ENCODE measurements at places on chromosomes 5 and 9.

DNA sequence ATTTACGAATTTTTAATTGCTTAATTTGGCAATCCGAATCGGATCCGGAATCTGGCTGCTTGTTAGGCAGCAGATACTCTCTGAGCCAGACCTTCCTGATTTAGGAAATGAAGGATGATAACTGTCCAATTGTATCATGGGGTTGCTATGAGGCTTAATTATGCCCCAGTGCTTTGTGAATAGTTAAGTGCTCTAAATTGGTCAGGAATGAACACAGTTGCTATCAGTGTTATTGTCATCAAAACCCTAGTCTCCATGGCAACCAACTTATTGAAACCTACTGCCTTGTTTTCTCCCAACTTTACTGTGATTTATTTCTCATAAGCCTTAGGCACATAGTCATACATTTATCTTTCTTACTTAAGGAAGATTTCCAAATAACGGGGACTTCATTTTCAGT, 47.9 kb downstream of the MAMDC2 start:
- DNase-seq, result no peak

GRCh38 chr9:5536684-5537083, 26.4 kb downstream of the PDCD1LG2 start:
- no peak for DNase-seq

DNA sequence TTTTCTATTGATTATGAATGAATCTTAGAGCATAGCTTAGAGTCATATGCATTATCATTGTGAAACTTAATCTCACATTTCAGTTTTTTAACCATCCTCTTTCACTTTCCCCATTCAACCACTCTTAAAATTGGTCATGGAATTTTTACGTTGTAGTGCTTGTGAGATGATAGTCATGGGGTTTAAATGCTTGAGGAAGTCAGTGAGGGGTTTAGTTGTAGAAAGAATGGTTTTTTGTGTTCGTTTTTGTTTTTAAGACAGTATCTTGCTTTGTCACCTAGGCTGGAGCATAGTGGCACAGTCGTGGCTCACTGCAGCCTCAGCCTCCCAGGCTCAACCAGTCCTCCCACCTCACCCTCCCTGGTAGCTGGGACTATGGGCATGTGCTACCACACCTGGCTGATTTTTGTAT, 19.6 kb downstream of the UGCG start:
- no peak for DNase-seq

- no peak for DNase-seq
These were observed 9.9 kb downstream of the ZNF622 start for GRCh38 chr5:16455668-16456067.

GRCh38 chr5:180849827-180850226, 11.2 kb downstream of the ZFP62 start:
- no peak for DNase-seq

GRCh38 chr5:39794513-39795210, 369.9 kb upstream of the DAB2 start:
- no peak for DNase-seq

- DNase-seq, result no peak
These were observed 505.6 kb downstream of the TLE1 start for GRCh38 chr9:81183761-81184160.

DNA sequence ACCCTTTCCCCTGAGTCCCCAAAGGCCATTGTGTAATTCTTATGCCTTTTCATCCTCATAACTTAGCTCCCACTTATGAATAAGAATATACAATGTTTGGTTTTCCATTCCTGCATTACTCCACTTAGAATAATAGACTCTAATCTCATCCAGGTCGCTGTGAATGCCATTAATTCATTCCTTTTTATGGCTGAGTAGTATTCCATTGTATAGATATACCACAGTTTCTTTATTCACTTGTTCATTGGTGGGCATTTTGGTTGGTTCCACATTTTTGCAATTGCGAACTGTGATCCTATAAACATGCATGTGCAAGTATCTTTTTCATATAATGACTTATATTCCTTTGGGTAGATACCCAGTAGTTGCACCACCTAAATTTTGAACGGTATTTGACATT, 101.5 kb downstream of the SEMA5A start:
- DNase-seq, result no peak

DNA sequence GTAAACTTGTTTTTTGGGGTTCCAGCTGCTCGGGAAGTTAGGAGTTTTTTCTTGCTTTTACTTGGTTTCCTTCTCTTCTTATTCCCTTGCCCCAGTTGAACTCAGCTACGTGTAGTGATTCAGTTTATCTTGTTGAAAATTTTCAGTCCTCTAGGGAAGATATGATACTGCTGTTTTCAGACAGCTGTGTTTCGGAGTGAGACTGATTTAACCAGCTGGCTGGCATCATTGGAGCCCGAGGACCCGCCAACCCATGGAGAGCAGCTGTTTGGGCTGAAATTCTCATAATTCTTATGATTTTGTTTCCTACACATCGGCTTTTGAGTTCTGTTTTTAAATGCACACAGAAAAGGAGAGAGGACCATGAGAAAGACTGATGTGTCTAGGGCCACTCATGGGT, 271.5 kb downstream of the NR3C1 start:
- no peak for DNase-seq

GRCh38 chr9:8905731-8906130, 1106.2 kb upstream of the DMAC1 start:
- DNase-seq, result no peak

DNA sequence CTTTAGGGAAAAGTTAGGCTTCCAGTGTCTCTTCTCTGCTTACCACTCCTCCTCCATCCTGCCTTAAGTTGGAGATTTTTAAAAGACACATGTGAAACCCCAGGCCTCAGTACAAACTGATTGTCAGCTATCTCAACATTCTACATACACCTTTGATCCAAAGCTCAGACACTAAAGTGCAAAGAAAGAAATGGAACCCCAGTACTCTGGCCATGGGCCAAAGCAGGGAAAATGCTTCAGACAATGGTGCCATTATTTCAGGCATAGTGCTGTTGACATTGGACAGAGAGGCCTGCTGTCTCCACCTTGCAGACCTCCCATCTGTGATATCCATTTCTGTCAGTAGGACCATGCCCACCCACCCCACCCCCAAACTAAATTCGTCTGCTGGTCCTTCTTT, 49.1 kb downstream of the G3BP1 start:
- DNase-seq, result no peak

DNA sequence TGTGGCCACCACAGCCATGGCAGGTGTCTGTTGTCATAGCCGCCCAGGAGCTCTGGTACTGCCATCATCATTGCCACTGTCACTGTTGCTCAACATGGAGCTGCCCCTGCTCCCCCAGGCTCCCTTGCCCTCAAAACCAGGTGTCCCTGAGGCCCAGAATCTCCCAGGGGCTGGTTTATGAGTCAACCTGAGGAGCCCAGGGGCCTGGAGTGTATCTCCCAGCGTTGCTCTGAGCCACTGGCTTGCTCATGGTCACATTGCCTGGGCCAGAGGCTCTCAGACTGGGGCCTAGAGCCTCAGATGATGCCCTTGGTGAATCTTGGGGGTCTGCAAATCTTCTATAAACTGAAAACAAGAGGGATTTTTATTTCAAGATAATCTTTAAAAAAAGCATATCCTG, 24.7 kb upstream of the TBC1D2 start:
- no peak for DNase-seq

- no peak for DNase-seq
These were observed 75.8 kb upstream of the IER5L start for GRCh38 chr9:129253803-129254381.

DNA sequence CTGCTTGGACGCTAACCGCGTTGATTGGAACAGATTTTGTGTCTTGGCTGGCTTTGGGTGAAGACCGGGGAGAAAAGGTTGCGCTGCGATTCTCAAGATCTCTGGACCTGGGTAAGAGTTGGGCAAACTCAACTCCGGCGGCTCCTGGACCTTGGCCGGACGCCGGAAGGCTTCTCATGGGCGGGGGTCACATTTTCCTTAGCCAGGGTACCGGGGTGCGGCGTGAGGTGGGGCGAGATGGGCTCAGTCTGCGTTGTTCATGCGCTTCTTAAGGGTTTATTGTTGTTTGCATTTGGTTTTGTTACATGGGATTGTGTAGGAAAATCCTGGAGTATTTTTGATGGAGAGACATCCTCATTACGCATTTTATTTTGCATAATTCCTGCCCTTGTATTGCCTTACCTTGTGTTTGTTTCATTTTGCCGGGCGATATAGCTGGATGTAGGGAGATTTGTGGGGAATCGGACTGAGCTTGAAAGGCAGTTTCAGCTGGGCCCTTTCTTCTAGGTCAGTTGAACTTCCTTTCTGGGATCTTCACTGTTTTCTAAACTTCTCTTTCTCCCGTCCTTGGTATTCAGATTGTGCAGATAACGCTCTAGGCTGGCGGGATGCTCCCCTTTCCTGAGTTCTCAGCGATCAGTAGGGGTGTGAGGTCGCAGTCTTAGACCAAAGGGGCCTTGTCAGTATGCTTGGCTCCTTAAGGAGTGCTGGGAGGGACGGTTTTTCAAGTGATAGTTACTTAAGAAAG, 524 bp downstream of the MEGF10 start:
- DNase-seq, result no peak

DNA sequence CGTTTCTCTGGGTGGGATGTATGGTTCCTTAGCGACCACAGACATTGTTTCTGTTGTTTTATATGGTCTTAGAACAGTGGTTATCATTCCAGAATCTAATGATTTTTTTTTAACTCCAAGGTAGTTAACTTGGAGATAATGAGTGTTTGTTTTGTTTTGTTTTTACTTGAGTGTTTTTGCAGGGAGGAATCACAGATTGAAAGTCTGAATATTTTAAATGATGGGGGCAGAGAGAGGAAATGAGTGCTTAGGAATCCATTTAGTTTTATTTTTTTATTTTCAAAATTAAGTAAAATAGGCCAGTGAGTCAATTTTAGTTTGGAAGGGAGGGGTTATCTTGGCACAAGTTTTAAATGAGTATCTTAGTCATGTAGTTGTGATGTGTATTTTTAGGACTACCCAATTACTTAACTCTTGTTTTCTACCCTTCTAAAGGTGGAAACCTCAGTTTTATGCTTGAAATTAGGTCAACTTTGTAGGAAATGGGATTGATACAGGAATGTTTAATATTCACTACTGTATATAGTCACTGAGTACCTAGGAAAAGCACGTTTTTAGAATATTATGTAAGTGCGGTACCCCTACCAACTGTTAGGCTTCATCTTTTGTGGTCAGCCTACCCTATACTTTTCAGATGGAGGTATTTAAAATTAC, 2.0 kb downstream of the UBE2R2 start:
- no peak for DNase-seq

DNA sequence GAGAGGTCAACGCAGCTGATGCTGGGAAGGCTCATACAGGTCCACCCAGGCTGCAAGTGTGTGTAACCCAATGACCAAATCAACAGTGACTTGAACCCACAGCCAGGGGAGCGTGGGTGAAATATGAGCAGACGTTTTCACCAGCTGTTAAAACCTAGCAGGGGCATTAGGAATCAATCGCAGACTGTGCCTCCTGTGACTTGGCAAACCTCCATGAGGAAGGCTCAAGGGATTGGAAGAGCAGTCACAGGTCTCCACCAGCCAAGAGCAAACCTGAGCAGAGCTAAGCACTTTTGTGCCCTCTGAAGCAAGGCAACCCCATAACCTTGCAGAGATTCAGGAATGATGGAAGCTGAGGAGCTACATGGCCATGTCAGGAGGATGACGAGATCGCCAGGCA, 25.5 kb downstream of the INSYN2B start:
- DNase-seq, result no peak

GRCh38 chr9:86828631-86829030, 118.7 kb downstream of the GAS1 start:
- no peak for DNase-seq

DNA sequence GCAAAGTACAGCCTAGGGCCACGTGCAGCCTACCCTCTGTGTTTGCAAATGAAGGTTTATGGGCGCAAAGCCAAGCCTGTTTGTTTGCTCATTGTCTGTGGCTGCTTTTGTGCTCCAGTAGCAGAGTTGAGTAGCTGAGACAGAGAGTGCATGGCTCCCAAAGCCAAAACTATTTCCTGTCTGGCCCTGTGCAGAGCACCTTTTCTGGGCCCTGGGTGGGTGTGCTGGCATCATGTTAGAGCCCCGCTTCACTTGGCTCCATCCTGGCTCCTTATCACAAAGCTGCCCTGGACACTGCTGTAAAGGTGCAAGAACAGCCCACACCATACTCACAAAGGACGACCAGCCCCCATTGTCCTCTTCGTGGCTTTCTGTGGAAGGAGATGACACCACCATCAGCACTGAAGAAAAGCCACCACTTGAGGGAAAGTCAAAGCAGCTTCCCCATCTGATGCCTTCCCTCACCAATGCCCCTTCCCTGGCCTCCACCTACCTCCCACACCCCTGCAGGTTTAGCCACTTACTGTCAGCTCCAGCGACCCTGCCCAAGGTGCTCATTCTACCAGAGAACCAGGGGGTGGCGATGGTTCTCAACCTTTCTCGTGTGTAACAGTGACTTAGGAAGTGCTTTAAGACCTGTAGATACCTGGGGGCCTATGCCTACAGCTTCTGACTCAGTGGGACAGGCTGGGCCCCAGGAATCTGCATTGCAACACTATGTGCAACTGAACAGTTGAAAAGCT, 23.4 kb downstream of the LCP2 start:
- DNase-seq, result no peak

- DNase-seq, result no peak
These were observed 6.3 kb downstream of the PCDH1 start for GRCh38 chr5:141871870-141872269.

DNA sequence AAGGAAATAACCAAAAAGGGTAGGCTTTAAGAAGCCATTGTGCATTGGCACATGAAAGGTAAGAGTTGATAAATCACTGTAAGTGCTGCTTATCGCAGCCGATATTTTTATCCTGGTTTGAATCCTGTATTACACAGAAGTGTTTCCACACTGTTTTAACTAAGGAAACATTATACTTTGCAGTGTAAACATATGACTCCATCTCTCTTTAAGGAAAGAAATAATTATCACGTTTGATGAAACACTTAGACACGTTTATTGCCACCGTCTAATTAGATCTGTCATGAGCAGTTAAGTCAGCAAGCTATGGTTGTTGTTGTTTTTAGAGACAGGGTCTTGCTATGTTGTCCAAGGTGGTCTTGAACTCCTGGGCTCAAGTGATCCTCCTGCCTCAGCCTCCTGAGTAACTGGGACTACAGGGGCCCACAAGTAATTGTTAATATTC, 85.7 kb upstream of the TNFAIP8 start:
- no peak for DNase-seq

- no peak for DNase-seq
These were observed 230.2 kb upstream of the PAPPA start for GRCh38 chr9:115923410-115923809.

DNA sequence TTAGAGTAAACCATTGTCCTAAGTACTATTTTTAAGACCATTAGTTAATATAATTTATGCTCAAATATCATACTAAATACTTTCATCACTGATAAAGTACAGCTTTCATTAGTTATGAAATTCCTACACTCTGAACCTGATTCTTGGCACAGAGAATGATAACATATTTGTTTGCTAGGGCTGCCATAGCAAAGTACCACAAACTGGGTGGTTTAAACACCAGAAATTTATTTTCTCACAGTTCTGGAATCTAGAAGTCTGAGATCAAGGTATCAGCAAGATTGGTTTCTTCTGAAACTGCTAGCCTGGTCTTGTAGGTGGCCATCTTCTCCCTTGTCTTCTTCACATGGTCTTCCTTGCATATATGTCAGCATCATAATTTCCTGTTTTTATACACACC, 608.4 kb downstream of the TLE1 start:
- no peak for DNase-seq

GRCh38 chr5:174195517-174195916, 150.0 kb downstream of the NSG2 start:
- no peak for DNase-seq

Data from activated CD8-positive, alpha-beta memory T cell treated with anti-CD3 and anti-CD28 coated beads for 48 hours (primary cell).